Placental epithelial cell (primary cell): ENCODE measurements at places on chromosomes 2 and 18. TPM values are rescaled to one million over a fixed set of nuclear protein-coding genes. Genes with fewer than 3 reads are reported as not detected.

The MRPL30 gene
- 30.4 and 35.7 TPM in 2 replicates for total RNA-seq

The C2orf66 gene
- under 0.01 and 0.11 TPM in 2 replicates for total RNA-seq

The ABCB6 gene
- total RNA-seq: 16.1 and 38.0 TPM in 2 replicates

The GATA6 gene
- 0.11 and 0.39 TPM in 2 replicates for total RNA-seq

The ZNF514 gene
- 10.5 and 19.2 TPM in 2 replicates for total RNA-seq

The KIF5C gene
- under 0.01 TPM in 1 of 2 replicates, not detected in the other for total RNA-seq

The GREB1L gene
- 105 and 115 TPM in 2 replicates for total RNA-seq

The DAW1 gene
- 12.6 and 17.2 TPM in 2 replicates for total RNA-seq

The SLC4A3 gene
- total RNA-seq: 5.9 and 6.8 TPM in 2 replicates

The ANKRD62 gene
- not detected in 2 replicates for total RNA-seq

The LYG1 gene
- total RNA-seq: 0.79 TPM in 1 of 2 replicates, not detected in the other

The SPHKAP gene
- not detected in 2 replicates for total RNA-seq

The TMEM178A gene
- 0.79 TPM in 1 of 2 replicates, not detected in the other for total RNA-seq

The RALBP1 gene
- 47.9 and 61.7 TPM in 2 replicates for total RNA-seq

The TGFA gene
- 3.1 and 4.7 TPM in 2 replicates for total RNA-seq

The SERPINB4 gene
- total RNA-seq: not detected in 2 replicates

The CHRNG gene
- 0.39 TPM in 1 of 2 replicates, not detected in the other for total RNA-seq

The CETN1 gene
- total RNA-seq: not detected in 2 replicates

The RNF125 gene
- total RNA-seq: 0.43 and 0.79 TPM in 2 replicates

The PTCD3 gene
- 55.7 and 84.4 TPM in 2 replicates for total RNA-seq

The GBX2 gene
- not detected in 2 replicates for total RNA-seq

The DTNB gene
- total RNA-seq: 57.7 and 67.6 TPM in 2 replicates

The SCG2 gene
- 0.33 and 3.1 TPM in 2 replicates for total RNA-seq

The INHBB gene
- 0.39 and 0.76 TPM in 2 replicates for total RNA-seq

The ACKR3 gene
- total RNA-seq: 42.8 and 202 TPM in 2 replicates

The ALPP gene
- total RNA-seq: 3.9 and 19.2 TPM in 2 replicates

The GALNT3 gene
- total RNA-seq: 13.7 and 38.2 TPM in 2 replicates

The LBX2 gene
- total RNA-seq: 1.8 and 7.9 TPM in 2 replicates

The OTOS gene
- total RNA-seq: not detected in 2 replicates

The ELOA2 gene
- not detected in 2 replicates for total RNA-seq

The CGREF1 gene
- total RNA-seq: under 0.01 and 0.33 TPM in 2 replicates

The CRYBA2 gene
- not detected in 2 replicates for total RNA-seq

The RNF181 gene
- 125 and 174 TPM in 2 replicates for total RNA-seq

The LYPD6B gene
- total RNA-seq: 8.0 and 9.4 TPM in 2 replicates

The EPB41L3 gene
- 89.9 and 122 TPM in 2 replicates for total RNA-seq

The IL1RN gene
- total RNA-seq: 5.1 and 9.2 TPM in 2 replicates

The GPAT2 gene
- 1.2 and 14.2 TPM in 2 replicates for total RNA-seq

The GREB1 gene
- total RNA-seq: under 0.01 and 0.22 TPM in 2 replicates

The GCG gene
- 0.39 TPM in 1 of 2 replicates, not detected in the other for total RNA-seq

The NEU2 gene
- total RNA-seq: 0.76 TPM in 1 of 2 replicates, not detected in the other

The VIL1 gene
- total RNA-seq: not detected in 2 replicates

The TUBA4B gene
- not detected in 2 replicates for total RNA-seq

The OSBPL1A gene
- 33.9 and 44.4 TPM in 2 replicates for total RNA-seq
